ENCODE measurements at places on chromosomes 3 and 15.

- DNase-seq, result no peak
Observed at GRCh38 chr3:62159709-62160092, 213.6 kb downstream of the FEZF2 start.

- DNase-seq, result no peak
Observed at GRCh38 chr15:91254766-91255165, 154.7 kb downstream of the SV2B start.

DNA sequence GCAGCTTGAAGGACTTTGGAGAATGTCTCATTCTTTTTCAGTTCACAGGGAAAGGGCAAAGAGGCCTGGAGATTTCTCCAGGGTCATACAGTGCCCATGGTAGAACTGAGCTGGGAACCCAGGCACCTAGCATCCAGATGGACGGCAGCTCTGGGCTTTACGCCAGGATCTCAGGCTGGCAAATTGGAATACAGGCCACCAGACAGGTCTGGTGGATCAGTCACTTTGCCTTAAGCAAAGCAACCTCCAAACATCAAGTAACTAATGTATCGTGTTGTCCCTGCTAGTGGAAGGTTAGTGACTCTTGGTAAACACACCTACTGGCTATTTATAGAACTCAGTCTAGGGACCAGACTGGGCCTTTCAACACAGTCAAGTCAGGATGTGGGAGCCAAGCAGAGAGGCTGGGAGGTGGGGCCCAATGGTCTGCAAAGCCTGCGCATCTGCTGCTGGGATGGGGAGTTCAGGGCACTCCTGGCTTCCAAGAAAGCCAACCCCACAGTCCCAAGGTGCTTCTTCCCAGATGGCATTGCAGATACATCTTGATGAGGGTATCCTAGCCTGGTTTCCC, 30.2 kb downstream of the RPLP1 start:
- DNase-seq, result no peak

DNA sequence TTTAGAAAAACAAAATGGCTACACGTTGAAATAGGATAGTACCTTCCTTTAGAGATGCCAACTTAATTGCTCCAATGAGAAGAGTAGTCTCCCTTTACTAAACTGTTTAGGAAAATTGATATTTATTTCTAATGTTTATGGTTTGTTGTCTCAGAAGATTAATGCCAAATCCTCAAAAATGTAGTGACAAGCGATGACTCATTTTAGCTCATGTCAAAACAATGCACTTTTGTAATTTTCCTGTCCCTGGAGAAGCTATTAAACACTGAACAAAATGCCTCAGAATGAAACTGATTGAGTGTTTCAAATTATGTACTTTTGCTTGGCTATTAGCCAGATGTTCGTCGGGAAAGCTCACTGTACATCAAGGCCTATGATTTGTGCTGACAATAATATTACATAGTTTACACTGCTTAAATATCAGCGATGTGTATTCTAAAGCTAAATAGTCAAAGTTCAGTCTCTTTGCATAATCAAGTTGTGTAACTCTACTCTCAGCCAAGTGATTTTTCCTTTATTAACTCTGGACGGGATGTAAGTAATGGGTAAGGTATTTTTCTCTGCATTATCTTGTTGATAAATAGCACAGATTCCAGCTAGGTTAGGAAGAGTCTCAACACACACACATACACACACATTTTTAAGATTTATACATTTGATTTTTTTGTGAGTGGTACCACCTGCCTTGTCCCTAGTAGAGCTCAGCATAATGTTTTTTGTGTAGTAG, 83.7 kb downstream of the CMSS1 start:
- no peak for DNase-seq

DNA sequence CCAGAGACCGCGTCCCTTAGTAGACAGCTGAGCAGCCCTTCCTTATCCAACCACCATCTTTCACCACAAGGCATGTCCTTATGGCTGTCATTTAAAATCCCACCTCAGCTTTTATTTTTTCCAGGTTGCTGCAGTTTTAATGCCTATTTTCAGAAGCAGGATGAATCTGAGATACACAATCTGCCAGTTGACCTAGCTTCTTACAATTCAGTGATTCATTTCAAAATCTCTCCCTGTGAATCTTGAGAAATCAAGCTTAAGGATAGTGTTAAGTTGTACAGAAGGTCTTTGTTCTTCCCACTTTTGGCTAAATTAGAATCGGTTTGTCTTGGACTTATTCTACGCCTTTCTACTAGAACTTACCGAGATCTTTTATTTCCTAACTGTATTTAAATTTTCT, 522.3 kb upstream of the CFAP20DC start:
- DNase-seq, result no peak

GRCh38 chr15:85785887-85786780, 8.6 kb downstream of the KLHL25 start:
- no peak for DNase-seq

DNA sequence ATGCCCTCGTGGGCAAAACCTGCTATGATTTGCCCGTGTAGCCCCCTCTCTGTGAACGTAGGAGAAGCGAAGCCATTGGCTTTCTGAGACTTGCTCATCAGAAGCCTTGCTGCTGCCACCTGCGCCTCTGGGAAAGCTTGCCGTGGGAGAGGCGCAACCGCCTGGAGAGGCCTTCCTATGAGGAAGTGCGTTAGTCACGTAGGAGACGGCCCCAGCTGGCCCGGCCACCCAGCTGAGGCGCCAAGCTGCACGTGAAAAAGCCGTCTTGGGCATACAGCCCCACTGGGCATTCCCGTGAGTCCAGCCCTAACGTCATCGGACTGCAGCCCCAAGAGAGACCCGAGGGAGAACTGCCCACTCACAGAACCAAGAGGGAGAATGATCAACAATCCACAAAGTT, 49.1 kb upstream of the TJP1 start:
- no peak for DNase-seq

GRCh38 chr3:157532529-157533297, 29.5 kb upstream of the VEPH1 start:
- no peak for DNase-seq

DNA sequence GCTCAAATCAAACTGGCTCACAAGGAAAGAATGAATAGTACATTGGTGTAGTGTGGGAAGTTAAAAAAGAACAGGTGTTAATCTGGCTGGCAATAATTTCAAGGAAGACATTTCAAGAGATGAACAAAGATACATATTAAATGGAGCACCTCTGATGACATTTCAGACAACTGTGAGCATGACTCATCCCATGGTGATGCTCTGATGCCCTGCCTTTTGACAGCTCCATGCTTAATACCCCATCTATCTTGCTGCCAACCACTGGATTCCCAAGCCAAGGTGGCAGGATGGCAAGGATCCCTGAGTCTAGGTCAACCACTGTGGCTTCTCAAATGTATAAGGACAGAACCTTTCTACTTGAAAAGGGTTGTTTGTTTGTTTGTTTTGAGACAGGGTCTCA, 29.3 kb downstream of the LRRC2 start:
- DNase-seq, result no peak

DNA sequence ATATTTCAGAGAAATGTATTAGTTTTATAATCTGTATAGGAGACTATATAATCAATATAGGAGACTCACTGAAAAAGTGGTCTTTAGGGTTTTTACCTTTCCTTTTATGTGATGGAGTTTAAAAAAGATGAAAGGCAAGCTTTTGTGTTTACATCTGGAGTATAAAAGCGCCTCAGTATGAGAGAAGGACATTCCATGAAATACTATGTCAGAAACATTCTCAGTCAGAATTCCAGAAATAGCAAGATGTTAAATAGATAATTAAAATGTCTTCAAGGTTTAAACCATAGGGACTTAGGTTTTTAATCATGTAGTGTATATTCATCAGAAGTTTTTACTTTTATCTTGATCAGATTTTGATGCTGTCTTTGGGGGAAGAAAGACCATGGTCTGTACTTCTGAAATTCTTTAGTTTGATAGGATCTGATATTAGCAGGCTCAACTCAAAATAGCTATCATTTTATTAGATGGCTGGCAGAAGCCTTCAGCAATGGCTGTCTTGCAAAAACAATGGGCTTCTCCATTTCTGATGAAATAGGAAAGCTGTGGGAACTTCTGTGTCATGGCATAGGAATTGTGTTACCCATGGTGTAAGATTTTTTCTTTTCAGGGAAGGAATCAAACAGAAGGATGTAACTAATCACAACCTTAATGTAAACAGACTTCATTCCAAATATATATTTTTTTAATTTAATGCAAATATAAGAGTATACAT, 209.6 kb upstream of the PLSCR5 start:
- no peak for DNase-seq

DNA sequence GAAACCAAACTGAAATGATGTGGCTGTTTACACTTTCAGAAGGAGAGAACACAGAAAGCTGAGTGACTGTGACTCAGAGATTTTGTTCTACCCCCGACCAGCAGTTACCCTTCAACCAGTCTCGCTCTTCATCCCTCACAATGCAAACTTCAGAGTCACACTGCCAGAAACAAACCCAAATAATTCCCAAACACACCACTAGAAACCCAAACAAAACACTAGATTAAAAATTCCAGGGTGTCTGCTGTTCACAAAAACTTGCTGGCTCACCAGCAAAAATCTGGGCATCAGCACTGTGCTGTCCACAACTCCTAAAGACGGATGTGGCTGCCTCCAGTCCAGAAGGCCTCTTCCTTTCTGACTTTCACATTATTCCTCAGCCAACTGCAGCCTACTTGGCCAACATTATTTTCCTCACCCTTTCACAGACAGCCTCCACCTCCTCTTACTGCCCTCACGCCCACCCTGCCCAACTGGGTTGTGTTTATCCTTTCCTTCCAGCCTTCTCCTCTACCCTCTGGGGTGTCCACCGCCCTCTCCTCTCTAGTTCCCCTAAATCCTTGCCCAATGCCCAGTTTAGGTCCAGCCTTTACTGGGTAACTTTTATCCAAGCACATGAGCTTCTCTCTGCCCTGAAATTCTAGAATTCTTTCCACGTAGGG, 71.4 kb downstream of the MECOM start:
- DNase-seq, result no peak

- DNase-seq, result no peak
Observed at GRCh38 chr3:27802425-27802824, 80.3 kb upstream of the EOMES start.

DNA sequence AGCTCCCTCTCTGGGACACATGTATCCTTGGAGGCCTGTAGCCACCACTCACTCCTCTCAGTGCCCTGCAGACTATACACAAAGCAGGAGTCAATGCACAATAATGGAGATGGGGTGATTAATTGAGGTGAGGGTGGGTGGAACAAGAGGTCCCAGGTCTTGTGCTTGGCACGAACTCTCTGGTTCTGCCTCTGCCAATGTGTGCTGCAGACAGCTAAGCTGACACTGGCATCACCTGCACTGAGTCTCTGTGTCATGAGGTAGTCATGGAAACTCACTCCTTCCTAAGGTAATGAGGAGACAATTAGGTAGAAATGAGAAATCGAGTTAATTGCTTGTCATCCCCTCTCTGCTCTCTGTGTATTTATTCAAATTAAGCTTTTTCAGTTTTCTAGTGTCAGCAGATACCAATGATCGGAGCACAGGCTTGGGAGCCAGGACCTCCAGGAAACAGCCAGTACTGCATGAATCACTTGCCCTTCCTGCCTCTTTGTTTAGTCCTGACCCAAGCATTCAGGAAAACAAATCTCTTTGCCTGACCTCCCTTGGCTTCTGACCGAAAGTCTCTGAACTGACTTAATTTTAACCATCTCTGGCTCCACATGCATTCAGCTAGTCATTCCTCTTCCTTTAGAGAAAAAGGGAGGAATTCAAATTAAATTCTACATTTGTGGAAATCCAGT, 56.7 kb downstream of the DRD3 start:
- no peak for DNase-seq

DNA sequence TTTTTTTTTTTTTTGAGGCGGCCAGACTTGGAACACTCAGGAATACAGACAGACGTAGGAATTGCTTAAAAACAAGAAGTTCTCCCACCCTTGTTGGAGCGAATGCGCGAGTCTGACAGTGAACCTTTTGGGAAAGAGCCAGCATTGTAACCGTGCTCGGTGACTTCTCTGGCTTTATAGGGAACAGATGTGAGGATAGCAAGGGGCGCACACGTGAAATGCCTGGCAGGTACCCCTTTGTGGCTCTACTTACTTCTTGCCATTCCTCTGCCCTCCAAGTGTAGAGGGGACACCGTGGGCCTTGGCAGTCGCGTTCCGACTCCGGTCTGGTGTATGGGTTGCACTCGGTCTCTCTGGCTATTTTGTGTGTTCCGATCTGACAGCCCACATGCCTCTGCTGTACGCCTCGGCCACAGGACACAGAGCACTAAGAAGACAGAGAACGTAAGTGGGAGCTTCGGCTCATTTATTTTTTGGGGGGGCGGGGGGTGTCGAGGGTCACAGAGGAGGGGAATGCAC, 126.4 kb downstream of the ADAMTS9 start:
- DNase-seq, result no peak

DNA sequence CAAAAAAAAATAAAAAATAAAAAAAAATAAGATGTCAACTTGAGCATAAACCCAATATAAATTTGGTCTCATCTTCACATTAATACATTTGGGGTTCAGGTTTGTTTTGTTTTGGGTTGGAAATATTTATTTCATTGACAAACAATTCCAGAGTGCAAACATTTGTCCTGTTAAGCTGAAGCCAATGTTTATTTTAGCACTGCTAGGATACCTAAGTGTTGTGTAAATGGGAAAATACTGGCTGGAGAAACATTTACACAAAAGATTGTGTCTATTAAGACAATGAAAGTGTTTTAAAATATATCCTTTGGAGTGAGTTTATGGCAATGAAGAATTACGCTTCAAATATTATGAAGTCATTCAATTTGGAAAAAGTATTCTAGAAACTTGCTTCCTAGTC, 91.1 kb downstream of the MEIS2 start:
- no peak for DNase-seq

DNA sequence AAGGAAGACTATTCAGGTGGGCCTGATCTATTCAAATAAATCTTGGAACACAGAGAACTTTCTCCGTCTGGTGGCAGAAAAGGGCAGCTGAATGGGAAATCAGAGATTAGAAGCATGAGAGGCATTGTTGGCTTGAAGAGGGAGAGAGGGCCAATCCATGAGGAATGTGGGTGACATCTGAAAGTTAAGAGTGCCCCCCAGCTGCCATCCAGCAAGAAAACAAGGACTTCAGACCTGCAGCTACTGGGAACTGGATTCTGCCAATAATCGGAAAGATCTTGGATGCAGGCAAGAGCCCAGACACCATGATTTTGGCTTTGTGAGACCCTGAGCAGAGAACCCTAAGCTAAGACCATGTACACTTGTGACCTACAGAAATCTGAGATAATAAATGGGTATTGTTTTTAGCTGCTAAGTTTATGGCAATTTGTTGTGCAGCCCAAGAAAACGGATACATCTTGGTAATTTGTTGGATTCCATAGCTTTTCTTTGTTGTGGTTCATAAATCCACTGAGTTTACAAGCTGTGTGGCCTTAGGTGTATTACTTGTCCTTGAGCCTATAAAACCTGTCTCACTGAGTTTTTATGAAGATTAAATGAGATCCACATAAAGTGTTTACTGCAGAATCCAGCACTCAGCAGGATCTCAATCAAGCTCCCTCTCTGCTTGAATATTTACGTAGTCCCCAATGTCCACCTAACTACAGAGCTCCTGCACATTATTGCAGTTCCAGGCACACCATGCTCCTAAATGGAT, 82.1 kb upstream of the PRTG start:
- no peak for DNase-seq

GRCh38 chr15:41798607-41799487, 24.6 kb downstream of the MAPKBP1 start:
- DNase-seq, result no peak
